ENCODE measurements at places on chromosomes 7 and 10.

GRCh38 chr10:72315054-72315453, 39.7 kb downstream of the DNAJB12 start:
- no peak for DNase-seq

- no peak for DNase-seq
Observed at GRCh38 chr10:88256886-88257285, 326.2 kb downstream of the RNLS start.

- DNase-seq: no peak
Observed at GRCh38 chr7:68207676-68208075, 1211.0 kb downstream of the TYW1 start.

DNA sequence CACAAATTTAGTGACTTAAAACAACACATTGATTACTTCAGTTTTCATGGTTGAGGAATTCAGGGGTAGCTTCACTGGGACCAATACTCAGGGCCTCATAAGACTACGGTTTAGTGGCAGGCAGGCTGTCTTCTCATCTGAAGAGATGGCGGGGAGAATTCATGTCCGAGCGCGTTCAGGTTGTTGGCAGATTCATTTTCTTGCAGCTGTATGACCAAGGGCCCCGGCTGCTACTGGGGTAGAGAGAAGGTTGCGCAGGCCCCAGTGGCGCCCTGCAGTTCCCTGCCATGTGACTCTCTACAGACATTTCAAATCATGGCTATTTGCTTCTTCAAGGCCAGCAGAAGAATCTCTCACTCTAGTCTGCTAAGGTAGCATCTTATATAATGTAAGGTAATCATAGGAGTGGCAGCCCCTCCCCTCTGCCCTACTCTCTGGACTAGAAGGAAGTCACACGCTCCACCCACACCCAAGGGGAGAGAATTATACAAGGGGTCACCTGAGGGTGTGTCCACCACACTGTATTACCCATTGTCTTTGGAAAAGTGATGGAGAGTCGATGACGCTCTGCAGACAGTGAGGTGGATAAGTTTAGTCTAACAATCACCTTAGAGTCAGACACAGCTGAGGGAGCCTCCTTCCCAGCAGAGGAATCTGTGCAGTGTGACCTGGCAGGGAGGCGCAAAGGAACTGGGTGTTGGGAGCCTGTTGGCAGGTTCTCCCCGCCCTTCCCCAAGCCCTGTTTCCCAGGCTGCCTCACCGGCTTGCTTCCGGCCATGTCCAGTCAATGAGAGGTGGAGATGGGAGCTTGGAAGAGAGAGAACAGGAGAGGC, 35.7 kb upstream of the PLEKHA1 start:
- no peak for DNase-seq

DNA sequence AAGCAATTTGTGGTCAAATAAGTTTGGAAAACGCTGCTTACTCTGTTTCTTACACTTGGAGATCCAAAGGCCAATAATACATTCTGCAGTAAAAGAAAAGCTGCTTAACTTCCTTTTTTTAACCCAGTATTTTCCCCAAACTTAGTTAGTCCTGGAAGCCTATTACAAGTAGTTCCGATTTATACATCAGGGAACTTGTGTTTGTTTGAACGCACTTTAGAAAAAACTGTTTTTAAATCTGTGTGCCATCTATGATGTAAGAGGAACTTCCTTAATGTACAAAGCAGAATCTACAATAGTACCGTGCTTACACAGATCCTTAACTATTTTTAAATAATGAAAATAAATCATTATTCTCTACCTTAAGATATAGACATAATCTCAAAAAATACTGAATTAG, 23.0 kb downstream of the SFR1 start:
- DNase-seq: no peak
